Activated naive CD4-positive, alpha-beta T cell treated with anti-CD3 and anti-CD28 coated beads, Interleukin-2, amount 10 ng/mL, durations not matched to agents 5 hours and 36 hours (primary cell): ENCODE measurements at places on chromosomes 7 and 10. TPM values are rescaled to one million over a fixed set of nuclear protein-coding genes. Genes with fewer than 3 reads are reported as not detected.

Gene GFRA1
- not detected for total RNA-seq

Gene BMPER
- total RNA-seq: not detected

Gene MPP7
- 24.4 TPM for total RNA-seq

Gene NPC1L1
- not detected for total RNA-seq

Gene LBX1
- not detected for total RNA-seq

Gene GJD4
- total RNA-seq: not detected

Gene ARF5
- total RNA-seq: 141 TPM

Gene NSUN5
- total RNA-seq: 41.1 TPM

Gene BEND7
- not detected for total RNA-seq

Gene PSD
- total RNA-seq: 2.5 TPM
